ENCODE measurements at places on chromosomes 4 and X.

DNA sequence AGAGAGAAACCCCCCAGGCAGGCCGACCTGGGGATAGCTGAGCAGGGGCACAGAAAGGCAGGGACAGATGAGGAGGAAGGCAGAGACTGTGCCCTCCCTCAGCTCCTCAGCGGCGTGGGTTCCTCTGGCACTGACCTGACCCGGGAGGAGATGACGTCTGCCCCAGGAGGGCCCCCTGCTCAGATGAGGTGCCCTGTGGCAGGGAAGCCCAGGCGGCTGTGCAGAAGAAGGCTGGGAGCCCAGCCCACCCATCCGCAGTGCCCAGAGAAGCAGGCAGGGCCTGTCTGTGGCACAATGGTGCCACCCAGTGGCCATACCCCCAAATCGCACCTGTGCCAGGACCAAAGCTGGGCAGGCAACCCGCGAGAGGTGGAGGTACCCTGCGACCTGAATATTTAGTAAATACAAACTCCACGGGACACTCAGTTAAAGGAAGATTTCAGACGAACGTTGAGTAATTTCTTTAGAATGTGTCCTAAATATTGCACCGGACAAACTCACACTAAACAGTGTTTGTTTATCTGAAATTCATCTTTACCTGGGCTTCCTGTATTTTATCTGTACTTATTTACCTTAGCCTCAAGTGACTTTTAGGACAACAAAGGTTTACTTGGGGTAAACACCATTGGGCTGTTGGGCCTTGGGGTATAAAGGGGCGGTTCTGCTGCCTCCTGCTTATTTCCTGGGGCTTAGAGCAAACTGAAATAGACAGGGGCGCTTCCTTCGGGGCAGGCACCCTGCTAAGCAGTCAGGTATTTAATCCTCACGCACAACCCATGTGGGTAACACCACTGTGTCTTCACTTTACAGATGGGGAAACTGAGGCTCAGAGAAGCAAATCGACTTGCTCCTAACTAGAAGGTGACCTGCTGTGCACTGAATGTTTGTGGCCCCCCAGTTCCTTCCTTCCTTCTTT lies 46.5 kb upstream of the HMX1 start:
- DNase-seq, result no peak

- DNase-seq, result no peak
Measured at GRCh38 chr4:18882468-18882867, 860.9 kb upstream of the LCORL start.

- no peak for DNase-seq
Measured at GRCh38 chrX:22164770-22165388, 107.8 kb upstream of the CBLL2 start.

- no peak for DNase-seq
Measured at GRCh38 chr4:47698837-47699236, 139.0 kb downstream of the CORIN start.

DNA sequence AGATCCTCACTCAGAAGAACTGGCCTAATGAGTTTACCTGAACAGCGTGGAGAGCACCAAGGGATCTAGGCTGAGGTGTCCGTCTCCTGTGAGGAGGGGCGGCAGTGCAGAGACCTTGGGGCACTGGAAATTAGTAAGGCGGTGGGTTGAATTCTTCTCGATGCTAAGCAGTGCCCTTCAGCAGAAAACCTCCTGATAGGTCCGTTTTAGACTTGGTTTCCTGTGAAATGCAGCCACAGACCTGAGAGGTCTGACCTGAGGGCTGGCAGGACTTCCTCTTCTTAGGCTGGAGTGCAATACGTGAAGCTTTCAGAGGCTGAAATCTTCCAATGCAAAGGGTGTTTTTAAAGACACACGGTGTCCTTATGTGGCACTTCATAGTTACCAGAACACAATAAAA lies at the start of gene CLNK:
CLNK (minus strand) TSS at position 138 of the 400 bp plus-strand sequence. CDS start 16,899 bp downstream, outside the sequence.
- DNase-seq, result no peak

DNA sequence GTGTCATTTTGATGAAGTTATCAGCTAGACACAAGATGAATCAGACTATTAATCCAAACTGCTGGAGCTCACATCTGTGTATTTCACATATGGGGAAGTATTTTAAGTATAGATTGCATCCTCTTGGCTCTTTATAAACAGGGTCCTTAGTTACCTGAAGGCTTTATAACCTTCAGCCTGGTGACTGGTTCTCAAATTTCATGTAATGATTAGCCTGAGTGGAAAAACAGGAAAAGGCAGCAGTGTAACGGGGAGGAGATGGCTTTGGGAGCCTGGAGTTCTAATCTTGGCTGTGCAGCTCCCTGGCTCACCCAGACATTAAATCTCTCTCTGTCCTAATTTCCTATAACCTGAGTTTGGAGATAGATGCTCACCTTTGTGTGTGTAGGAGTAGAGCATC lies 103.8 kb upstream of the HPF1 start:
- DNase-seq, result no peak

- no peak for DNase-seq
Measured at GRCh38 chr4:149552601-149553000, 263.0 kb downstream of the IQCM start.

All from ascending aorta (tissue), 2 donors.